ENCODE measurements at places on chromosomes 16 and 17.

GRCh38 chr16:57842601-57843000 is 40.3 kb upstream of the KIFC3 start:
- no peak for DNase-seq

DNA sequence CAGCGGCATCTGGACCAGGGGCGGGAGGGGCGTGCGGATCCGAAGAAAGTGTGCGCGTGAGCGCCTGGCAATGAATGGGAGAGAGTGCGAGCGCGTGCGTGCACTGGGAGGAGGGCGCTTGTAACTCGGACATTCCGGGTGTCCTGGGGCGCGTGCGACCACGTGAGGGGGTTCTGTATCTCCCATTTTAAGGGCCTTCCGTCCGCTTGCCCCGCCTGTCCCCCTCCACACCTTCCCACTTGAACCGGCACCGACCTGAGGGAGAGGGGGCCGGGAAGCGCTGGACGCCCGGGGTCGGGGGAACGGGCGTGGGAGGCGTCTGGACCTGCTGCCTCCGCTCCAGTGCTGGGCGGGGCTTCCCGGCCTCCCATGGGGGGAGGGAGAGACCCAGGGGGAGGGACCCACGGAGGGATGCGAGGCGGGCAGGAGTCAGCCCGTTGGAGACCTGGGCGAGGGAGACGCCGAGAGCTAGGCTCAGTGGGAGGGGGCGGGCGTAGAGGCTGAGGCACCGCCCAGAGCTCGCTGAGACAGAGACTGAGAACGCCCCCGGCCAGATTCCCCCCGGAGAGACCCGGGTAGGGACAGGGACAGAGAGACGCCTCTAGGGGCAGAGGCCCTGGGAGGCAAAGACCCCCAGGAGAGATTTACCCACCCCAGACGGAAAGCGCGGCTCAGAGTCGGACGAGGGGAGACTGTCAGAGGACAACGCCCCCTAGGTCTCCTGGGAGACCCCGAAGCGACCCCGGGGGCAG is at the start of gene KREMEN2:
Gene KREMEN2 (plus strand): TSS at position 553 of the 752 bp plus-strand sequence. CDS start 246 bp downstream, outside the sequence.
- DNase-seq: no peak

- DNase-seq: no peak
Observed at GRCh38 chr17:59366773-59367656, 35.6 kb downstream of the YPEL2 start.

DNA sequence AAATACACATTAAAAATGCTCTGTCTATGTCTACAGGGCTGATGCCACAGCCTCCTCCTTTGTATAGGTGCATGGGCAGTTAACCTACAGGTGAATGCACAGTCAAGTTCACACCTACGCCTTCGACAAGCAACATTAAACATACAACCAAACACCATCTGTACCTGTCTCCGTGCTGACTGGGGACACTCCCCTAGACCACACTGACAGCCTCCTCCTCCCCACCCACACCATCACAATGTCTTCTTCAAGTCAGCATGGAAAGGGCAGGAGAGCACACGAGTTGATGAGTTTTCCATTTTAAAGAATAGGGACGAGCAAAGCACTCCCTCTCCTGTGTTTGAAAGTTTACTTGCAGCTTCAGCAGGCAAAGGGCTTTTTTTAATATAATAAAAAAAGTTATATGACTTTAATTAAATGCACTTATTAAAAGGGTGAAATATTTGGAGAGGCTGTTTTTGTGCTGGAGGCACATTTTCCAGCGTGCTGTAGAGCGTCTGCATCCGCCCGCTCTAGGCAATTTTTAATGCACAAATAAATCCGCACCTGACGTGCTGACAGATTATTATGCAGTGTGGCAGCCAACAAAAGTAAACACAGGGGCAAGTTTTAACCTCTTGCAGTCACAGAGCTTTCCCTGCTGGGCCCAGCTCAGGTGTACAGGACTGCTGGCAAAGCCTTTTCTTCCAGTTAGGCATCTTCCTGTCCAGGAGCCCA is 367.9 kb downstream of the SOX9 start:
- DNase-seq: no peak

GRCh38 chr17:58531122-58531521 is 16.7 kb upstream of the MTMR4 start:
- DNase-seq: no peak

Measured in epithelial cell of proximal tubule (primary cell).